ENCODE measurements at places on chromosomes 6 and 20. TPM values are rescaled to one million over a fixed set of nuclear protein-coding genes. Genes with fewer than 3 reads are reported as not detected.
A peak's percentile ranks its signal among the peaks of the same experiment; 100 is the strongest.

The FAM83C gene
- not detected for total RNA-seq

DNA sequence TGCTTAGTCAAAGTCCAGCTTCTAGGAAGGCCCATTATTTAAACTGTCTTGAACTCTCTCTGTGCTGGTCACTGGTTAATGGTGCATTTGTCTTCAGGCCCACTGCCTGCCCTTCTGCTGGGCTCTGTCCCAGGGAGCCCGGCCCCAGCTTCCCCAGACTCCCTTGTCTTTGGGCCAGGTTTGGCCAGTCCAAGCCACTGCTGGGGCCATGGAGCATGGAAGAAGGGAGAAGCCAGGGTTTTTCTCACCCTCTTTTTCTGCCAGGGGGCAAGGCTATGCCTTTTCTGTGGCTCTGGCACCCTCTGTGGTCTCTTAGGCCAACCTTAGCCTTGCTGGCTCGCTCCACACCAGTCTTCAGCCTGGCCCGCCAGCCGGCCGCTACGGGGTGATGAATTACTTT lies 390.0 kb upstream of the SULF2 start:
- H3K4me3 ChIP-seq = no peak overlapping the region
- no peaks in the 10 kb centered on the region for H3K4me1 ChIP-seq
- no peak for DNase-seq
- H3K27ac ChIP-seq = no peak overlapping the region
- no peaks in the 10 kb centered on the region for H3K36me3 ChIP-seq
- H3K27me3 ChIP-seq = peaks cover 1% of the 10 kb centered on the region

GRCh38 chr6:31882344-31882743 lies 3.5 kb upstream of the SLC44A4 start:
- H3K4me1 ChIP-seq = no peaks in the 10 kb centered on the region
- H3K36me3 ChIP-seq = peaks cover 46% of the 10 kb centered on the region
- H3K27ac ChIP-seq = no peak overlapping the region
- H3K4me3 ChIP-seq = no peak overlapping the region
- no peak for DNase-seq
- H3K27me3 ChIP-seq = no peaks in the 10 kb centered on the region

DNA sequence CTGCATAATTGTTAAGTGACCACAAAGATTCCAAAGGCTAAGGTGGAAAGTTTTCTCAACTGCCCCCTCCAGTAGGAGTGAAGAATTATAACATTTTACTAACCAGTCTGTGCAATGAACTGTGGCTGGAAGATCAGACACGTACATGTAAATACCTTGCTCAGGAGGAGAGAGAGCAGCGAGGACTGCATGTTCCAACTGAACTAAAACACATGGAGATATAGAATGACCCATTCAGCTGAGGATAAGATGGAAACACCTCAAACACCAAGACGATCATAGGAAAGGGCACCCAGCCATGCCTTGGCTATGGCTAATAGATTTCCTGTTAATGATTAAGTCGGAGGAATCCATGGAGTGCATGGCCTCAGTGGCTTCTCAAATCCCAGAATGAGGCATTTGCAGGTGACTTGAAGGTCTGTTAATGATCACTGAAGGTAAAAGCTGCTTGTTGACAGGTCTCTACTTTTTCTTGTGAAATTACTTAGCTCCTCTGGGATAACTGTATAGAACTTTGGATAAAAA lies 875.6 kb downstream of the TFAP2A start:
- H3K27ac ChIP-seq = no peak overlapping the region
- no peaks in the 10 kb centered on the region for H3K4me1 ChIP-seq
- DNase-seq = no peak
- no peaks in the 10 kb centered on the region for H3K27me3 ChIP-seq
- no peak overlapping the region for H3K4me3 ChIP-seq

The OR2J3 gene
- not detected for total RNA-seq

The PRND gene
- not detected for total RNA-seq

DNA sequence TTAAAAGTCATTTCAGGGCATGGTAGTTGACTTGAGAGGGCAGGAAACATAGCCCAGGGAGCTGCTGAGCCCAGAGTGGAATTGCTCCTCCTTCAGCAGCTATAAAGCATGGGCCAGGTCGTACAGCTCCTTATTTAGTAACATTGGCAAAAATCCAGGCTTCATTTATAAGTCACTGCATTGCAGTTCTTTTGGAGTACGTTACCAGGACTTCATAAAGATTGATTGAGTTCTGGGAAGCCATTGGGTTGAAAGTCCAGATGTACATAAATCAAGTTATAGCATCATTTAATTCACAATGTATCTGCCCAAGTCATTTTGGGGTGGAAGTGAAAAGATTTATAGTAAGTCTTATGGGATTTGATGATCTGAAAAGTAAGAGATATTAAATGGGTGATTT lies 53.0 kb upstream of the ANKEF1 start:
- H3K27me3 ChIP-seq = peaks cover 5% of the 10 kb centered on the region
- H3K4me1 ChIP-seq = peaks cover 2% of the 10 kb centered on the region
- H3K36me3 ChIP-seq = no peaks in the 10 kb centered on the region
- DNase-seq = no peak
- H3K4me3 ChIP-seq = no peak overlapping the region
- H3K27ac ChIP-seq = no peak overlapping the region

The ANKRD66 gene
- not detected for total RNA-seq

- no peak overlapping the region for H3K27ac ChIP-seq
- no peaks in the 10 kb centered on the region for H3K36me3 ChIP-seq
- peaks cover 10% of the 10 kb centered on the region for H3K4me1 ChIP-seq
- H3K27me3 ChIP-seq = peaks cover 2% of the 10 kb centered on the region
- DNase-seq = no peak
Observed at GRCh38 chr20:1312904-1313235, 16.1 kb downstream of the SDCBP2 start.

The CNBD2 gene
- total RNA-seq = 4.9 TPM

The LGSN gene
- total RNA-seq = not detected

GRCh38 chr6:153959276-153959675 lies 79.8 kb upstream of the OPRM1 start:
- no peak overlapping the region for H3K4me3 ChIP-seq
- DNase-seq = no peak
- no peaks in the 10 kb centered on the region for H3K36me3 ChIP-seq
- H3K4me1 ChIP-seq = no peaks in the 10 kb centered on the region

- peaks cover 36% of the 10 kb centered on the region for H3K4me1 ChIP-seq
- peak; percentile 16 for DNase-seq
- no peaks in the 10 kb centered on the region for H3K36me3 ChIP-seq
- H3K27me3 ChIP-seq = peaks cover 75% of the 10 kb centered on the region
Observed at GRCh38 chr20:38723017-38723847, 1.1 kb upstream of the SLC32A1 start.

The GCLC gene
- 18.6 TPM for total RNA-seq

The PLA2G7 gene
- not detected for total RNA-seq

DNA sequence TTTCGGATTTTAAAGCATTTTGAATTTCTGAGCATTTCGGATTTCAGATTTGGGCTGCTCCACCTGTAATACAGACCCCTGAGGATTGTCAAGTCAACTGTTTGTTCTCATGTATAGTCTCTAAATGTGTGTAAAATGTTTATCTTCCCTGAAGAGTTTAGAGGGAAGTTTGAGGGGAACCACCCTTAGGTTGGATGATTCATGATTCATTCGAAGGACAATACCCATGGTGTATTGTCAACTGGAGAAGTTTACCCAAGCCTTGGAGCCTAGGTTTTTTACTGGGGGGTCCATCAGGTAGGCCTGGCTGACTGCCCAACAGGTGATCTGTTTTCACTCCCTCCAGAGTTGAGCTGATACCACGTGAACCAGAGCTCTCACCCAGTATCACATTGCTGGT lies 18.9 kb downstream of the GSTA4 start:
- H3K4me1 ChIP-seq = peaks cover 34% of the 10 kb centered on the region
- H3K36me3 ChIP-seq = peaks cover 5% of the 10 kb centered on the region
- peak overlapping the region; percentile 89 for H3K27ac ChIP-seq
- no peak for DNase-seq
- no peak overlapping the region for H3K4me3 ChIP-seq

GRCh38 chr6:107813555-107814194 lies 10.4 kb downstream of the SCML4 start:
- H3K36me3 ChIP-seq = peaks cover 10% of the 10 kb centered on the region
- H3K4me1 ChIP-seq = peaks cover 67% of the 10 kb centered on the region

DNA sequence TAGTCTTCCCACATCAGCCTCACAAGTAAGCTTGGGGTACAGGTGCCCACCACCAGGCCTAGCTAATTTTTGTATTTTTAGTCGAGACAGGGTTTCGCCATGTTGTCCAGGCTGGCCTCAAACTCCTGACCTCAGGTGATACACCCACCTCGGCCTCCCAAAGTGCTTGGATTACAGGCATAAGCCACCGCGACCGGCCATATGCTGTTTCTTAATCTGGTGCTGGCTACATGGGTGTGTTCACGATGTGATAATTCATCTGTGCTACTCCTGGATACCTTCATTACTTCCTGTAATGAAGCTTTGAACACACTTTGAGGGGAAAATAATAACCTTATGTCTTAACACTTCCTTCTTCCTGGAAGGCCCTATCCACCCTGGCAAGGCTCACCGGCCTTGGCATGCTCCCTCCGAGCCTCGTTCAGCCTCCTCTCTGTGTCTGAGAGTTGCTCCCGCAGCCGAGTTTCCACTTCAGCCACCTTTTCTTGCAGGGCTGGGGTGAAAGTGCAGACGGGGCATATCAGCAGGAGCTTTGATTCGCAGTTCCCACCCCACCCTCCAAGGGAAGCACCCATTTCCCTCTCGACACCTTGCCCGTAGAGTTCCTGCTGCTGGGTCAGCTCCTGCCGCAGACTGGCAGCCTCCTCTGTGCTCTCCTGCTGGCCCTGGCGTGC lies 5.6 kb upstream of the PSORS1C2 start:
- no peak for DNase-seq
- no peaks in the 10 kb centered on the region for H3K4me1 ChIP-seq
- H3K4me3 ChIP-seq = no peak overlapping the region
- no peak overlapping the region for H3K27ac ChIP-seq
- no peaks in the 10 kb centered on the region for H3K27me3 ChIP-seq

GRCh38 chr6:43181942-43182860 lies at the start of gene CUL9:
TSS of gene CUL9 (plus strand) at chr6:43182196. CDS start at chr6:43184311, 2,115 bp downstream.
- peaks cover 32% of the 10 kb centered on the region for H3K36me3 ChIP-seq
- DNase-seq = peak; percentile 86
- peaks cover 44% of the 10 kb centered on the region for H3K4me1 ChIP-seq
- H3K27ac ChIP-seq = peak within 1 kb of the TSS; percentile 87
- H3K4me3 ChIP-seq = peak within 1 kb of the TSS; percentile 90

GRCh38 chr20:40882152-40882551 lies 146.5 kb upstream of the TOP1 start:
- no peaks in the 10 kb centered on the region for H3K27me3 ChIP-seq
- no peaks in the 10 kb centered on the region for H3K36me3 ChIP-seq
- H3K27ac ChIP-seq = no peak overlapping the region
- peak; percentile 6 for DNase-seq
- H3K4me3 ChIP-seq = no peak overlapping the region

All from activated CD8-positive, alpha-beta T cell treated with anti-CD3 and anti-CD28 coated beads for 36 hours (primary cell).